Hippocampal formation (tissue), 2 donors: ENCODE measurements at places on chromosomes 2 and 18.

GRCh38 chr2:159925975-159926374, 128.0 kb upstream of the CD302 start:
- no peak for DNase-seq

- DNase-seq: no peak
Measured at GRCh38 chr2:233247744-233248143, 3.7 kb upstream of the ATG16L1 start.

DNA sequence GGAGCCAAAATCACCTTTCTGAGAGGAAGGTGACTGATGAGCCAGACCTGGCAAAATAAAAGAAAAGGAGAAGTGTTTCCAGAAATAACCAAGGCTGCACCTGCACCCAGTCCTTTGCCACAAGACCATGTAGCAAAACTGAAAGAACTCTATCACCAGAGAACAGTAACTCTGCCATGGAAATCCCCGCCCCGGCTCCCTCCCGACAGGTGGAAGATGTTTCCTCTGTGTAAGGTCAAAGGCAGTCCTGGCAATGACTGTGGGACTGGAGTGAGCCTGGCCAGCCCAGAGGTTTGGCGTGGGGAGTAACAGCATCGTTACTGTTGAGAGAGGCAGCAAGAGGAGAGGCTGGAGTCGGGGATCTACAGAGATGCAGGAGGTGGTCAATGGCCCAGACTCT, 42.3 kb downstream of the SPRED2 start:
- DNase-seq: no peak

- peak; percentile 34 for DNase-seq
Measured at GRCh38 chr2:9565436-9566153, 10.0 kb upstream of the ADAM17 start.

DNA sequence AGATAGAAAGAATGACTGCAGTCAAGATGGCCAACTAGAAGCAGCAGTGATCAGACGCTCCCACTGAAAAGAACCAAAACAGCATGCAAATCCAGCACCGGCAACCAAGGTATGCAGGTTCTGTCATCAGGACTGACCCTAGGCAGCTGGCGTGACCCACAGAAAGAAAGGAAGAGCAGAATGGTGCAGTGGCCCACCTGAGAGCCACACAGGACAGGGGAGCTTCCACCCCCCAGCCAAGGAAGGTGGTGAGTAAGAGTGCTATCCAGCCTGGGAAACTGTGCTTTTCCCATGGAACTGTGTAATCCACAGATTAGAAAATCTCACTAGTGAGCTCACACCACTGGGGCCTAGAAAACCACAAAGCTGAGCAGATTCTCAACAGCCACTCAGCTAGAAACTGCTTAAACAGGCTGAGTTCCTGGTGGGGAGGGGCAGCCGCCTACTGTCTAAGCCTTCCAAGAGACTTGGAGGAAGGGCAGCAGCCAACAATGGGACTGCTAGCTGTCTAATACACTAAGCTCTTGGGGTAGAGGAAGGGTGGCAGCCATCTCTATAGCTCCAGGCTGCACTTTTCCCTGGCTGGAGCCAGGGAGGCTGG, 127.9 kb downstream of the EVA1A start:
- no peak for DNase-seq

GRCh38 chr18:24543795-24544498, 83.5 kb downstream of the HRH4 start:
- DNase-seq: no peak

DNA sequence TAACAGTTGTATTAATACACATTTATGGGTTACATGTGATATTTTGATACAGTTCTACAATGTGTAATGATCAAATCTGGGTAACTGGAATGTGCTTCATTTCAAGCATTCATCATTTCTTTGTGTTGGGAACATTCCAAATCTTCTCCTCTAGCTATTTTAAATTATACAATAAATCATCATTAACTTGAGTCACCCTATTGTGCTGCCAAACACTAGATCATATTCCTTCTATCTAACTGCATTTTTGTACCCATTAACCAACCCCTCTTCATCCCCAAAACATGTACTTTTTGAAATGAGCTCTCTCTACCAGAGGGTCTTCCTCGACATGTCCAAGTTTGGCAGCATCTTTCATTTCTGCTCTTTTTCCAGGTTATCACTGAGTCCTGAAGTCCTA, 81.1 kb upstream of the TTC39C start:
- DNase-seq: no peak
